ENCODE measurements at places on chromosomes 7 and 10. TPM values are rescaled to one million over a fixed set of nuclear protein-coding genes. Genes with fewer than 3 reads are reported as not detected.

Gene ADAM12
- polyA plus RNA-seq = 28.1 TPM

Gene HYAL4
- polyA plus RNA-seq = 0.11 TPM

DNA sequence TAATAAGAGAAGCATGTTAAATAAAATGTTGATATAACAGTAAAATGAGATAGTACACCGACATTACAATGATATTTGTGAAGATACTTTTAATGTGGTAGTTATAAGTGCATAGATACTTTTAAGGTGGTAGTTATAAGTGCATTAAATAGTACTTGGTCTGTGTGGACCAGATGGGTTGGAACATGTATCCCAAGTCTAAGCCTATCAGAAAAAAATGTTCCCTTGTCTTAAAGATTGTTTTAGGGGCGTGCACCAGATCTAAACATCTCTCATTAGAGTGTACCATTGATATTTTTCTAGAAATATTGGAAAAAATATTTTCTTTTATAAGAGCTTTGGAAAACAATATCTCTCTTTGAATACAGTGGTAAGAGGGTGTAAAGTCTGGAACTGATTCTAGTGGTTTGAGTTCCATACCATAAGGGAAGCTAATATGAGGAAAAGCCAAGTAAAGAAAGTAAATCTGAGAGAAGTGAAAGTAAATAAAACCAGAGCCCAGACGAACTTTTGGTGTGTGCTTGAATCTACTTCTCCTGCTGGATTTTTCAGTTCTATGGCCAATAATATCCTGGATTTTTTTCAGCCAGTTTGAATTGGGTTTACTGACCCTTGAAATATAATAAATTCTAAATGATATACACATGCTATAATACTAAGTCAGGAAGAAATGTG lies 175.3 kb downstream of the MBL2 start:
- DNase-seq = no peak

DNA sequence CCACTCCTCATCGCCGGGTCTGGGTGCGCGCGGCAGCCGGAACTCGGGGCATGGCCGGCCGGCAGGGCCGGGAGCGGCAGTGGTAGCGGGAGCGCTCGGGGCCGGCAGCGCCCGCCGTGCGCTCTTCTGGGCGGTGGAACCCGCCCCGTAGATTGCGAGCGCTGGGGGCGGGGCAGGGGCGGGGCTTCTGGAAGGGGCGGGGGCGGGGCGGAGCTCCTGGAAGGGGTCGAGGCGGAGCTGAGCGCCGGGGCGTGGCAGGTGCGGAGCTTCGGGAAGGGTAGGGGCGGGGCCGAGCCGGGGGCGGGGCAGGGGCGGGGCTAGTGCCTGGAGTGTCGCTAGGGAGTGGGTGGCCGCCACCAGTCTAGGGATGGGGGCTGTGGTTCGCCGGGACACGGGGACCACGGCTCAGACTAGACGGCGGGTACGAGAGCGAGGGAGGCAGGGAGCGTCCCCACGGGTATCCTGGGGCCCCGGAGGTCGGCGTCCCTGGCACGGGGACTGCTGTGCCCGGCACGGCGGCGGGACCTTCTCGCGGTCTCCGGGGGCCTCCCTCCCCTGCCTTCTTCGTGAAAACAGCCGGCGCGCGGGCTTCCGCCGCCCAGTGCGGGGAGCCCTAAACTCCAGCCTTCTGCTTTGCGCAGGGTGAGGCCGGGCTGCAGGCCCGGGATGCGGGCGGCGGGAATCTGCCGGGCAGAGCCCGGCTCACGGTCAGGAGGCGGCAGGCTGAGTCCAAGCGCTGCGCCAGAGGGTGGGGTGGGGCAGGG lies at the start of gene STK32C:
Gene STK32C, minus strand, starts transcription at position 128 of the 764 bp plus-strand sequence. Its CDS starts 117 bp downstream, at position 11.
- peak; percentile 84 for DNase-seq

GRCh38 chr10:108970016-108970415 lies 953.3 kb downstream of the XPNPEP1 start:
- DNase-seq = peak; percentile 59

Gene SERPINE1
- 0.89 TPM for polyA plus RNA-seq

- DNase-seq = no peak
Measured at GRCh38 chr10:7211857-7212577, 198.8 kb downstream of the SFMBT2 start.

Gene NPS
- not detected for polyA plus RNA-seq

DNA sequence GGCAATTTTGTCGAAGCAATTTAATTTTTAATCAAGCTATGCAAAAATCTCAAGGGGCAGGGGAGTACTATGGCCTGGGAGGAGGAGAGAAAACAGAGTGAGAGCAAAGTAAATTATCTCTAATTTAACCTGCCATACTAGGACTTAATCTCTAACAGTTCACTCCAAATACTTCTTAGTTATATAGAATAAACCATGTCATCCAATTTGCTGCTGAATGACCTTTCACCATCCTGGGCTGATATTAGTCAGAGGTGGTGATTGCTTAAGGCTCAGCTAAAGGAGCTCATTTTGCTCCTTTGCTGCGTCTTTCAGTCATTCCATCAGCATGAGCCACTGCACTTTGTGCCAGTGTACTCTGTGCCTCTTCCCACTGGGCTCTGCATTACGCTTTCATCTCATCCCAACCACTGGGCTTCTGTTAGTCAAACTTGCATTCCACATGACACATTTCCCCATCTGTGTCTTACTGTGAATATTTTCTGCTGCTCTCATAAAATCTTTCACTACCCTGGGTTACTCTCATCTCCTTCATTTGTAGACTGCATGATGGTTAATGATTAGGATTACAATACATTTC lies 84.3 kb downstream of the CD36 start:
- no peak for DNase-seq

Gene PRPS1L1
- not detected for polyA plus RNA-seq

- peak; percentile 55 for DNase-seq
Measured at GRCh38 chr10:104045151-104046089, 40.3 kb downstream of the COL17A1 start.

DNA sequence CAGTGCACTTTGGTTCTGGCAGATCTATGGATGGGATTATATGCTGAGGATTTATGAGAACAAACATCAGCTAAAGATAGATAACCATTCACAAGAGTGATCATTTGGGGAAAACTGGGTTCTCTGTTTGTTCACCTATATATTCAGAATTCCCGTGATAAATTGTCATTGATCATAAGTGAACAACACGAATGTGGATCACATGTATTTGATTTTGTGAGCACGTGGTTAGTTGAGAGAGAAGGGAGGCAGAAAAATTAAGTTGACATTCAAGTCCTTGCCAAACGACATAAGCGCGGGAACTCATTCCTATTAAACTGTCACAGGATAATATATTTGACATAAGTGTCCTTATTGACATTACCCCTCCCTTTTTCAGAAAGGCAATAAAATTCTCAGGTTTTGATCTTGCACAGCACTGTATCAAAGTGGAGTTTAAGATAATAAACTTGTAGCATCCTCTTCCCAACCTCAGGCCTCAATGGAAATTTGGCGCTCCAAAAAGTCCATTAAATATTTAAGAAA lies 64.9 kb upstream of the MYO3A start:
- no peak for DNase-seq

DNA sequence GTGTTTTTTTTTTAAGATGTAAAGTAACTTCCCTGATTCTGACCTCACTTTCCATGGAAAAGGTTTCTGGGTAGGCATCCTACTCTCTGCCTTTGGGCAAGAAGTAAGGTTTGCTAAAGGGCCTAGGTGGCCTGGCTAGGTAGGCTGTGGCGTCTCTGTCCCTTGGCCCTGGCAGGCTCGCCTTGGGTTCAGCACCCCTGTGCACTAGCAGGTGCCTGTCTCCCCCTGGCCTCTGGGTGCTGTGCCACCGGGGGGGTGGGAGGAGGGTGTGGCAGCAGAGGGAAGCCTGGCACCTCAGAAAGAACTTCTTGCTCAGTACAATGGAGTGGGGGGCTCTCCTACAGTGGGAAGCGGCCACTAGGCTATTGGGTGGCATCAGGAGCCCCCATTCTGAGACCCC lies 14.0 kb downstream of the TECPR1 start:
- DNase-seq = no peak

- no peak for DNase-seq
Measured at GRCh38 chr7:145030754-145031153, 194.9 kb upstream of the TPK1 start.

Gene HTR5A
- not detected for polyA plus RNA-seq

Gene SPDYE5
- 5.0 TPM for polyA plus RNA-seq

GRCh38 chr7:95476072-95476847 lies 9.5 kb upstream of the ASB4 start:
- no peak for DNase-seq

GRCh38 chr7:45387837-45388236 lies 186.3 kb upstream of the ADCY1 start:
- DNase-seq = no peak

GRCh38 chr7:131210618-131211017 lies 117.1 kb upstream of the MKLN1 start:
- DNase-seq = no peak

DNA sequence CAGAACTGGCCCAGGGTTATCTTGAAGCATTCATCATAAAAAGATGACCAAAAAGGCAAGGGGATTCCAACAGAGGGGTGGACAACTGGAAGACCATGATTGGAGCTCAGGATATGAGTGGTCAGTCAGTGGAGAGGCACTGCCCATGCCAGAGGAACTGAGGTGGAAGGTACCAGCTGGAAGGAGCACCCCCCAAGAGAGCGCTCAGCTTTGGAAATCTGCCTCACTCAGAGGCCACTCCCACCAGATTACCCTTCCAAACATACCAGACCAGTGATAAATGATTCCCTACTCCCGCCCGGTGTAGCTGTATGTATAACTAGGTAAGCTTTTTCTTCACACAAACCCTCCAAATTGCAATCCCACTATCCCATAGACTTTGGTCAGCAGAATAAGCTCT lies 257.0 kb upstream of the SLC26A5 start:
- no peak for DNase-seq

Gene ANKRD30A
- not detected for polyA plus RNA-seq

DNA sequence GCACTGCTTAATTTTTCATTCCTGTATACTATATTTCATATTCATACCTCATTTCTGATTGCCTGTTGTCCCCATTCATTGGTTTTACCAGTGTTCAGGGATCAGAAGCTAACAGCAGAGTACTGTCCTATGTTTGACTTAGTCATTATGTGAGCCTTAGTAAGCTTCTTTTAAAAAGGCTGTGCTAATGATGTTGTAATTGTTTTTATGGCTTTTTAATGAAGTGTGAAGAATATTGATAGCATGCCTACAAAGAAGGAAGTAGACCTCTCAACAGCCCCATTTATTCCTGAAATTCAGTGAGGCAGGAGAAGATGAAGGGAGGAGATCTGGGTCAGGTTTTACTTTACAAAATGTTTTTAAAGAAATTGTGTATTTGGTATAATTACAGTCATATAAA lies 61.7 kb downstream of the AGK start:
- no peak for DNase-seq

DNA sequence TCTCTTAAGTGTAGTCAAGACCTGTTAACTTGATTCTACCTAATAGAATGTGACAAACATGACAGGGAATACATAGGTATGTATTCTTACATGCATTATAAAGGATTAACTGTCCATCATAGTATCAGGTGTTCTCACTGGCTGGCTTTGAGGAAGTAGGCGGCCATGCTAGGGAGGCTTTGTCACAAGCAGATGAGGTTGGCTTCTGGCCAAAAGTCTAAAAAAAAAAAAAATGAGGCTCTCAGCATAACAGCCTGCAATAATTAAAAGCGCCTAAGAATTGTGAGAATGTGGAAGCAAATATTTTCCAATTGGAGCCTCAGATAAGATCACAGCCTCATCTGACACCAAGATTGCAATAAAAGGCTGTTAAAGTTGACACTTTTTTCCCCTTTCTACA lies 1256.8 kb upstream of the SORCS1 start:
- DNase-seq = peak; percentile 1

GRCh38 chr7:25105911-25106310 lies 19.1 kb downstream of the CYCS start:
- DNase-seq = no peak

GRCh38 chr7:134777908-134778580 lies 1.4 kb upstream of the CALD1 start:
- no peak for DNase-seq

GRCh38 chr10:2874963-2875362 lies 192.4 kb upstream of the PFKP start:
- DNase-seq = no peak

- no peak for DNase-seq
Measured at GRCh38 chr7:31986878-31987518, 83.2 kb downstream of the PDE1C start.

DNA sequence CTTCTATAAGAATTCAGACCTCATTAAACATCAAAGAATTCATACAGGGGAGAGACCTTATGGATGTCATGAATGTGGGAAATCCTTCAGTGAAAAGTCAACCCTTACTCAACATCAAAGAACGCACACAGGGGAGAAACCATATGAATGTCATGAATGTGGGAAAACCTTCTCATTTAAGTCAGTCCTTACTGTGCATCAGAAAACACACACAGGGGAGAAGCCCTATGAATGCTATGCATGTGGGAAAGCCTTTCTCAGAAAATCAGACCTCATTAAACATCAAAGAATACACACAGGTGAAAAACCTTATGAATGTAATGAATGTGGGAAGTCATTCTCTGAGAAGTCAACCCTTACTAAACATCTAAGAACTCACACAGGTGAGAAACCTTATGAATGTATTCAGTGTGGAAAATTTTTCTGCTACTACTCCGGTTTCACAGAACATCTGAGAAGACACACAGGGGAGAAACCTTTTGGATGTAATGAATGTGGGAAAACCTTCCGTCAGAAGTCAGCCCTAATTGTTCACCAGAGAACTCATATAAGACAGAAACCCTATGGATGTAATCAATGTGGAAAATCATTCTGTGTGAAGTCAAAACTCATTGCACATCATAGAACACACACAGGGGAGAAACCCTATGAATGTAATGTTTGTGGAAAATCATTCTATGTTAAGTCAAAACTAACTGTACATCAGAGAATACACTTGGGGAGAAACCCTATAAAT lies 24.1 kb downstream of the ZNF37A start:
- DNase-seq = no peak

Gene DENND11
- 25.4 TPM for polyA plus RNA-seq
